ENCODE measurements at places on chromosomes 12 and 14.

- DNase-seq = peak; percentile 53
Observed at GRCh38 chr12:40010899-40011774, 94.7 kb downstream of the SLC2A13 start.

DNA sequence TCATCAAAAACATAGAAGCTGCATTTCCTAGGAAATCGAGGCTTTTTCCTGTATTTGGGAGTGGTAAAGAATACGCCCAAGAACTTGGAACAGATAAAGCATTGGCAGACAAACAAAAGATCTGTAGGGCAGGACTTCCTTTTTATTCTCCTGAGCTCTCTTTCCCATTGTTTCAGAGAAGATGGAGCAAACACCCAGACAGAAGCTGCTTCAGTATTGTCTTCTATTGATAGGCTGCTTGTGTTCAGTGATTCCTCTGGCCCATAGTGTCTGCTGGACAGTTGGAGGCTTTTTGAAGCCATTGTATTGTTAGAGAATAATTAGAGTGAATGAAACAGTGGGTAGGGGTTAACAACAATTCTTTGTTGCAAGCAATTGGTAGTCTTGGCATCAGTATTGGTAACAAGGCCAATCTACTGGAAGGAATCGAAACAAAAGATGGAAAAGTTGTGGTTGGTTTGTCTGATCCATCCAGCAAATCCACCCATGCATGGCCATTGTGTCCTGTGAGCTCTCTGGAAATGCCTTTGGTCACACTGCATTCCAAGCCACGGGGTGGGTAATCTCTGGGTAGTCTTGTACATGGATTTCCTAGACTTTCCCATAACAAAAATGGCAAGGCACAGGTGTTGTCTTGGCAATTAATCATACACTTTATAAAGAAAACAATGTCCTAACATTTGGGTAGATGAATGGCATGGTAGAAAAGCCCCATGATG lies 424.8 kb downstream of the RAD51B start:
- DNase-seq = no peak

- DNase-seq = no peak
Observed at GRCh38 chr14:92556255-92556741, 42.7 kb downstream of the RIN3 start.

DNA sequence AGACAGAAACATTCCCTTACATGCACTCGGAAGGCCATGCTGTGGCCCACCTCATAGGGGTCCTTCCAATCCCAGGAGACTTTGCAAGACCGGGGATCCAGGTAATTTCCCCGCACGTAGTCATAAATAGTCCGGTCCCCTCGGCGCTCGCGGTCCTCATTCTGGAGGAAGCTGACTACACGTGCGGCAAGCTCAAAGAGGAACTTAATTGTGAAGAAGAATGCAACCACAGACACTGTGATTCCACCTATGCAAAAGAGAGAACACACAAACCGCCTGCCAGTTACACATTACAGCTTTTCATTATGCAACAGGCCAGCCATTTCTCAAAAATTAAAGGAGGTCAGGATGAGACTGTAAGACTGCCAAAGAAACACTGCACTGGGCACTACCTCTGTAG lies 28.4 kb downstream of the AREL1 start:
- DNase-seq = peak; percentile 9

All from activated CD4-positive, alpha-beta T cell treated with anti-CD3 and anti-CD28 coated beads for 48 hours (primary cell).